Kidney glomerular epithelial cell (primary cell): ENCODE measurements at places on chromosomes 5 and 9.

DNA sequence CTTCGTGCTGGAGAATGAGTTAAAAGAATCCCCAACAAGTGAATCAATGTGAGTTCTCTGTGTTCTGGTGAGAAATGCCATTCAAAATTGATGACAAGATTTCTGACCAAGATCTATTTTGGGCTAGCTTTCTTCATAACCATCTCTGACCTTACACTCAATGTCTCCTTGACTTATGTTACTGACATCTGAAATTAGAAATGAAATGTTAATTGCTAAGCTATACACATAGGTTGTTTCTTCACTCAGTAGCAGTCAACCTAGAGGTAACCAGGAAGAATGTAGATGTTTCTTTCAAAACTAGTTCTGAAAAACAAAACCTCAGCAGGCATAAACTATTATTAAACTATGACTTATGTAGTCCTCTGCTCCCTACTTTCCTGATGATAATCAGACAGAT is 2220.7 kb upstream of the C9orf72 start:
- no peak for DNase-seq

- DNase-seq: no peak
Observed at GRCh38 chr9:83999141-83999918, 18.7 kb downstream of the RMI1 start.

DNA sequence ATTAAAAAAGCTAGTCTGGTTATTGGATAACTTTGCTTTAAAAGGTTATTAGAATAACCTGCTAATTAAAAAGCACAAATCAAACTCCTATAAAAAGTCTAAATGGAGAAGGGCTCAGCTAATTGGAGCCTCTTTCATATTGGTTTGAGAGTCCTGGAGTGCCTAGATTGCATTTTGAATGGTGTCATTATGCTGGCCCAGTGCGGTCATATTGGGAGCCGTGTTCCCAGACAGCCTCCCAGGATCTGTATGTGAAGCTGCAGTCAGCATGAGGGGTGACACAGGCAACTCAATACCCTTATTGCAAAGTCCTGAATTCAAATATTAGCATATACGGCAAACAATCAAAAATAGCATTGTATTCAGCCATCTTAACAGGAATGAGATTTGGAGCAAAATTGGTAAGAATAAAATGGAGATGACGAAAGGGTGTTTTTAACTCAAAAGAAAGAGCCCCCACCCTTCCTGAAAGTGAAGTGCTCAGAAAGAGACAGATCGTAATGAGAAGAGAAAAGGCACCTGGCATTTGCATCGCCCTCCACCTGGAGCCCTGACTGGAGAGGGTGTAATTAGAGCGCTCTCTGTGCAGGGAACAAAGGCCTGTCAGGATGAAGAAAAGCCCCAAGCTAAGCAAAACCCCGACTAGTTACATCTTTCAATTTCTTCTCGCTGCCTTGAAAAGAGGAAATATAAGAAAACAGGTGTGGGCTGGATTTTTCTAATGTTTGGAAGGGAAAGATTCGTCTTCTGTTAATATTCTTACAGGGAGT is 621.0 kb upstream of the ADAMTS16 start:
- no peak for DNase-seq

DNA sequence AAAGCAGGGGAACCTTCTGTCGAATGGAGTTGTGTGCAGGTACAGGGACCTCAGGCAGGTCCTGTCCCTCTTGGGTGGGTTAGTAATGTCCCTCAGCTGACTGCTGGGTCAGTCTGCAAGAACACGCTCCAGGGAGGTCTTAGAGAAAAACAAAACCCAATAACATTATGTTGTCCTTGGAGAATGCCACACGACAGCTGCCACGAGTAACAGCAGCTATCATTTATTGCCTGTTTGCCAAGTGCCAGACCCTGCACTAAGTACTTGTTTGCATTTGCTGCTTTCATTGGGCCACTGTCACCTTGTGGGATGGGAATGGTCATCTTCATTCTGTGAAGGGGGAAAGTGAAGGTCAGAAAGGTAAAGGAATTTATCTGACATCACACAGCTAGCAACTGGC is 310.3 kb downstream of the SLIT3 start:
- DNase-seq: no peak

DNA sequence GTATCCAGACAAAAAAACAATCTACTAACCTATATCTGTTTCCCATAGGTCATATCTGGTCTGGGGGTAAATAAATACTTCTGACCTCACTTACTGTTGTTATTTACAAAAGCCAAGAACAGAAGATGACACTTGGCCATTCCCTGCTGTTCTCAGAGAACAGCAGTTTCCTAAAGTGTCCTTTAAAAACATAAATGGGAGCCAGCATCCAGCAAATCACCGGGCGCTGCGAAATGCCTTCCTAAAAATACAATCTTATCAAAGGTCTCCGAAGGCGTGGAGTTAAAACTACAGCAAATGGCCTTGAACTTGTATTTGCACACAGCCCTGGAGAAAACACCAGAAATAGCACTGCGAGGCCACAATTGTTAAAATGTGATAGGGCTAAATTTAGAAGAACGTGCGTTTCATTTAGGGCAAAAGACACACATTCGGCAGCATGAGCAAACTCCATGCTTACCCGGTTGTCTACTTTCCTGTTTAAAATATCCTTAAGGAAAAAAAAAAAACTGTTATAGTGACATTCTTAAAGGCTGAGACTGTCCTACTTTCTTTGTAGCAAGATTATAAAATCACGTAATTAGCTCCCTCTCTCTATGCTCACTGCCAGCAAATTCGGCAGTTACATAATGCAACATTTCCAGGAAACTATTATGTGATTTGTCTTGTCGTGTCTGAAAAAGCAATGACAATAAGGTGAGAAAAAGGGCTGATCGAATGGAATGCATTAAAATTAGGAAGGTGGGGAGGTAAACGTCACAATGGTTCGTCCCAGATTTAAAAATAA is 1.5 kb downstream of the NFIL3 start:
- DNase-seq: peak; percentile 46
